Stimulated activated CD8-positive, alpha-beta memory T cell treated with anti-CD3 and anti-CD28 coated beads, Interleukin-4, amount 100 ng/mL, for 24 hours (primary cell): ENCODE measurements at places on chromosomes 13 and 19.

DNA sequence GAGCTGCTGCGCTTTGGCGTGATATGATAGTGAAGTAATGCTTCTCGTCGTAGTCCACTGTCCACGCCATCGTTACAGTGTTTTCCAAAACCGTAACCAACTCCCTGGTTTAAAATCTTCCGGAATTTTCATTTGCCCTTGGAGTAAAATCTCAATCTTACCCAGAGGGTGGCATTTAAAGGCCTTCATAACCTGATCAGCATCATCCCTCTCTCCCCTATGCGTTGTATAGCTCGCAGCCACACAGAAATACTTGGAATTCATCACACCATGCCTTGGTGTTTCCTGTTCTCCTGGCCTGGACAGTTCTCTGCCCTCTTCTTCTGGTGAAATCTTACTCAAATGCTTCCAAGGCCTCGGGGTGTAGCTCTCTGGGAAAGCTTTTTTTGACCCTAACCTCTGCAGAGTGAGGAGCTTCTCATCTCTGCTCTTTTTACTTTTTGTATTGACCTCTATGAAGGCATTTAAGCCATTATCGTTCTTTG lies 839 bp downstream of the MPHOSPH8 start:
- DNase-seq = no peak

GRCh38 chr13:104984296-104984818 lies 1551.1 kb downstream of the EFNB2 start:
- DNase-seq = peak; percentile 15

DNA sequence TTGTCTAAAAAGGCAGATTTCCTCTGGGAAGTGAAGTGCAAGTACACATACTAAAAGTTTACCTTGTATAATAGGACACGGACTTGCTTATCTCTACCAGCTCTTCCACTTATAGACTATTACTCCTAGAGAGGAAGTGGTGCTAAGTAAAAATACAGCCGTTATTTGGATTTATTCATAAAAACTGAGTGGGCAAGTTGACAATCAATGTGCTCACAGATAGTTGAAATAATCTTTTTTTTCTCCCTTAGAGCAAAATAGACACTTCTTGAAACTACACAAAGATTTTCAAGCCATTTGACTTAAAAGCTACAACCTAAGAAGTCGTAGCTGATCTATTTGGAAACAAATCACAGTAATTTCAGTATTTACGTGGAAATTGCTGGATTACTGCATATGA lies 2584.7 kb upstream of the PCDH20 start:
- no peak for DNase-seq

DNA sequence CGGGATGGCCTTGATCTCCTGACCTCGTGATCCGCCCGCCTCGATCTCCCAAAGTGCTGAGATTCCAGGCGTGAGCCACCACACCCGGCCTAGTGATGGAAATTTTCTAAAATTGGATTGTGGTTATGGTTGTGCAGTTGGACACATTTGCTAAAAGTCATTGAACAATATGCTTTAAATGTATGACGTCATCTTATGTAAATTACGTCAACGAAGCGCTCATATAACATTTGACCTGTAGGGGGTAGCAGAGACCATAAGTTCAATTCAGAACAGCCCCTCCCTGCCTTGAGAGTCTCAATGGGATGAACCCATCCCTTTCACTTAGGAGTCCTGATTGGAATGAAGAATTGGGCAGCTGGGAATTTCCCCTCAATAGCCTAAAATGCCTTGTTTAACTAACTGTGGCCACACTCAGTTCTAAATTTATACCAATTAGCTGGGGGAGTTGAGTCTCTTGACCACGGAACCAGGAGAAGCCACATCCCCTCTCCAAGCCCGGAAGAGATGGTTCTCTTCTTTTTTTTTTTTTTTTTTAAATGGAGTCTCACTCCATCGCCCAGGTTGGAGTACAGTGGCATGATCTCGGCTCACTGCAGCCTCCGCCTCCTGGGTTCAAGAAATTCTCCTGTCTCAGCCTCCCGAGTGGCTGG lies 15.2 kb upstream of the TLE6 start:
- no peak for DNase-seq

DNA sequence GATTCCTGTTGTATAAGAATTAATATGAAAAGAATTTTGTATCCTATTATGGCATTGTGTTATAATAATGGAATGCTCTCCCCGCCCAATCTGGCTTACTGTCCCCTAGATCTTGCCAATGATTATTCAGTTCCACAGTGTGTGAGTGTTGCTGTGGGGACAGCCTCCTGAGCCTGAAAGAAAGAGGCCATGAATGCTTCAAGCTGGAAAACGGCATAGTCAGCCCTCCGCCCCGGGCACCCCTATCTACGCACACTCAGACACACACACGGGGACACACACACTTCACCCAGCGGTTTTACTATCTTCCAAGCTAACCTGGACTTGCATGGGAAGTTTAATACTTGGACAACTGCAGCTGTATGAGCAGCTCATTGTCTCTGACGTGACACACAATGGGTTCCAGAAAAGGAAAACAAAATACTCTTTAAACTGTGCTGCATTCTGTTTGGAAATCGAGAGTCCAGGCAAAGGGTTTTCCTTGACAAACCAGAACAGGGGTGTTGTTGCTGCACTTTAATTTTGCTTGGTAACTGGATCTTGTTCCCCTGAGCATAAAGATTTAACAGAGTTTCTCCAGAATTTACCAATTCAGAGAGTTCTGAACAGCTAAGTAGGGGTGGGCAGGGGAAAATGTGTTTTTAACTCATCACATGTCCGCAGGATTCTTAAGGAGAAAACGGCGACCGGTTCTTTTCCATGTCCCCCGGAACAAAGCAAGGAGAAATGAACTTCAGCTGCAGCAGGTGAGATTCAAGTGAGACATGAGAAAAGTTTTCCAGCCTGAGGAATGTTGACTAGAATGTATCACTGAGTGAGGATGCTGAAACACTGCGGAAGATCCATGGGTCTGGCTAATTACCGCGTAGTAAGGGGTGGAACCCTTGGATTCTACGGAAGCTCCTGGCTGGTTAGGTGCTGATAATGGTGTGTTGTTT lies 472.9 kb downstream of the FOXO1 start:
- DNase-seq = no peak

- DNase-seq = no peak
Observed at GRCh38 chr13:99868767-99869166, 102.8 kb downstream of the ZIC5 start.

- no peak for DNase-seq
Observed at GRCh38 chr19:33505148-33505547, 16.4 kb downstream of the PEPD start.

DNA sequence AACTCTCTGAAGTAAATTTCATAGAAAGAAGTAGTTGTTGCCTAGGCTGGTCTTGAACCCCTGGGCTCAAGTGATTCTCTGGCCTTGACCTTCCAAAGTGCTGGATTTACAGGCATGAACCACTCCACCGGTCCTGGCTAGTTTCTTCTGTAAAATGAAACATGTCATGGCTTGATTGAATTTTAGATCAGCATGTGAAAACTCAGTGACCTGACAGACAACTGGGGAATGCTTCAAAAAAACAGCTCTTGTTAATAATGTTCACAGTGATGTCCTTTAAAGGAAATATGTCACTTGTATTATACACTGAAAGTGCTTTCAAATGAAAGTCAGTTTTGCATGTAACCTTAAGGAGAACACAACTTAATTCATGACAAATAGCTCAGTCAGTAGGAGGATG lies 118.2 kb downstream of the KLF5 start:
- no peak for DNase-seq

DNA sequence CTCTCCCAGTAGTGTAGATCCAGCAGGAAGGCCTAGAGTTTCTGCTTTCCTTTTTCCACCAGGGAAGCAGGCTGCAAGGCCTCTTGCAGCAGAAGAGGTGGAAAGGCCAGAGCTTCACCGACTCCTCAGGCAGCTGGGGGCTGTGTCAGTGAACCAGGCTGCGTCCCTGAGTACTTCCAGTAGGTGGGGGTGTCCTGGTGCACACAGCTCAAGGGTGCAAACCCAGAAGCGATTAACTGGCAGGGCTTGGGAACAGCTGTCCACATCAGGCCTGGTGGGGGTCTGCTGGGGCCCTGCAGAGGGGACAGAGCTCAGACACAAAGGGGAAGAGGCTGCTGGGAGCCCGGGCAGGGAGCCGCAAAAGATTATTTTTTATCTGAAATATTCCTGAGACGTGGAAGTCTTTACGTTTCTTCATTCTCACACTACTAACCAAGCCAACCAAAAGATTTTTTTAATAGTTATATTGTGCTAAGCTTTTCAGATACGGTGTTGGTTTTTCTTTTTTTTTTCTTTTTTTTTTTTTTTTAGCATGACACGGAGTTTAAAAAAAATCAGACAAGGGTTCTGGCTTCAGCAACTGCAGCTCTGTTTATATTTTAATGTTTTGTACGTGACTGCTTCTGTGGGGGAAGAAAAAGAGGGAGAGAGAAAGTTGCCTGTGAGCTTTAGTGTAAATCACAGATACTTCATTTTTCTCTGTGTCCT lies 11.0 kb downstream of the TSHZ3 start:
- DNase-seq = no peak

DNA sequence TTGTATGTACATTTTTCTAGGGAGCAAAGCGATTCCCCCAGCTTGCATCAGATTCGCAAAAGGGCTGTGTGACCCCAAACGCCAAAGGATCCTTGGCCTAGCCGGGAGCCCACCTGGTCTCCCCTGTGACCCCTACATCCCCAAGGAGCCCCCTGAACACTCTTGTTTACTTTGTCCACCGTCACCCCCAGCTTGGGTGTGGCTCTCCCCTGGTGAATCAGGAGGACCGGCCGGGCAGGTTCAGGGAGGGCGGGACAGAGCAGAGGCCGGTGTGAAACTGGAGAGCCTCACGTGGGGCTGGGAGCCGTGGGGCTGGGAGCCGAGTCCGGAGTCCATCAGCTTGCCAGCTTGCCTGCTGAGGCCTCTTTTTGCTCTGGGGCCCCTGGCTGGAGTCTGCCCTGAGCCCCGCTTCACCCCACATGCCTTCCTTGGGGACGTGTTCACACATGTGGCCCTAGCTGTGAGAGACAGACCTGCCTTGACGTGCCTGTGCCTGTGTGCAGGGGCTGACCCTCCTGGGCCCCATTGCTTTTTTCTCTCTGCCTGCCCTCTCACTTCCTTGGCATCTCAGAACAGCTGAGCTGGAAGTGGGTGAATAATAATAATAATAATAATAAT lies 2.0 kb downstream of the ITPKC start:
- no peak for DNase-seq

DNA sequence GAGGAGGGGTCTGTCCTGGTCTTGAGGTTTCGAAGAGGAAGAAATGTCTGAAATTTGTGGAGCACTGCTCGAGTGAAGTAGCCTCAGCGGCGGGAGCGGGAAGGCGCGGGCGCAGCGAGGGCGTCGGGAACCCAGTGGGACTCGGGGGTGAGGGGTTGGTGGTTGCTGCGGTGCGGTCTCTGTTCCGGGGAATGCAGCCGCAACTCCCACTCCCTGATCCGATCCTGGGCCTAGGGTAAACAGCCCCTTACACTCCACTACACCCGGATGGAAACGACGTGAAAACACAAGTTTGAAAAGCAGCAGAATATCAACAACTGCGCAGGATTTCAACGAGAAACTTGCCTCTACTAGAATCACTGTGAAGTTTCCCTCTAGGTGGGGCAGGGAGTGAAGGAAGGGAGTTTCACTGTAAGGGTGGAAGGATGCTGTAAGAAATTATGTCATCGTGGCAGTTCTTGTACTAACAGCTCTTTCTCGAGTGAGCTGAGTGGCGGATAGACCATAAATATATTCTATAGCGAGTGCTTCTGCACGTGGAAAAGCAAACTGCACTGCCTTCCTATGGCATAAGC lies 2.0 kb upstream of the KLF12 start:
- no peak for DNase-seq

DNA sequence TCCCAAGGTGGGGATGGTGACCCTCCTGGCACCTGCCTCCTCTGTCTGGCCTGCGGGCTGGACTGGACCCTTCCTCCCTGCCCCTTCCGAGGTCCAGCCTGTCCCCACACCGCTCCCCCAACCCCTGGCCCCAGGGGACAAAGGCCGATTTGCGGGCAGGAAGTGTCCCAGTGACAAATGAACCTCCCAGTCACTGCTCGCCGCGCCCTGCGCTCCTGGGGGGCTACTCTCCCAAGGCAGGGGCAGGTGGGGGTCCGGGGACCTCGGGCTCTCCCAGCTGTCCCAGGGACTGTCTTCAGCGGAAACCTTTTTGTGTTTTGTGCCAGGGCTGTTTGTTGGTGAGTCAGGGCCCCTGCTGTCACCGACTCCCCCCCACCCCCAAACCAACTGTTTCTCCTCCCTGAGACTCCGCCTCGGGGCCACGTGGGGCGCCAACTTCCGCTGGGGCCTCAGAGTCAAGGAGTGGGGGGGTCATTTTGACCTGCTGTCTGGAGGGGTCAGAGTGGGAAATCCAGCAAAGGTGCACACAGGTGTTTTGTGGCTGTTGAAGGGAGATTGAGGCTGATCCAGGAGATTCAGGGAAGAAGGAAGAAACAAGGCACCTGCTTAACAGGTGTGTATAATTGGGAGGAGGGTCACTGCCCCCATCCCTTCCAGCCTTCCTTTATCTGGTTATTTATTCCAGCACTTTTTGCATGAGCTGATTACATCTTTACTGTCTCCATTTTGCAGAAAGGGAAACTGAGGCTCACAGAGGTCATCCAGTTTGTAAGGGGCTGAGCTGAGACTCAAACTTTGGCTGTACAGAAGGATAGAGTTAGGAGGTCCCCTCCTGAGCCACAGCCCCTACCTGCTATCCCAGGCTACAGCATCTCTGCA lies 831 bp downstream of the PGPEP1 start:
- peak; percentile 64 for DNase-seq

GRCh38 chr13:79675931-79676660 lies 195.1 kb downstream of the NDFIP2 start:
- no peak for DNase-seq

- no peak for DNase-seq
Observed at GRCh38 chr19:38170334-38170733, 53.7 kb downstream of the DPF1 start.

GRCh38 chr19:50739132-50739913 lies 16.2 kb downstream of the CLEC11A start:
- DNase-seq = no peak

DNA sequence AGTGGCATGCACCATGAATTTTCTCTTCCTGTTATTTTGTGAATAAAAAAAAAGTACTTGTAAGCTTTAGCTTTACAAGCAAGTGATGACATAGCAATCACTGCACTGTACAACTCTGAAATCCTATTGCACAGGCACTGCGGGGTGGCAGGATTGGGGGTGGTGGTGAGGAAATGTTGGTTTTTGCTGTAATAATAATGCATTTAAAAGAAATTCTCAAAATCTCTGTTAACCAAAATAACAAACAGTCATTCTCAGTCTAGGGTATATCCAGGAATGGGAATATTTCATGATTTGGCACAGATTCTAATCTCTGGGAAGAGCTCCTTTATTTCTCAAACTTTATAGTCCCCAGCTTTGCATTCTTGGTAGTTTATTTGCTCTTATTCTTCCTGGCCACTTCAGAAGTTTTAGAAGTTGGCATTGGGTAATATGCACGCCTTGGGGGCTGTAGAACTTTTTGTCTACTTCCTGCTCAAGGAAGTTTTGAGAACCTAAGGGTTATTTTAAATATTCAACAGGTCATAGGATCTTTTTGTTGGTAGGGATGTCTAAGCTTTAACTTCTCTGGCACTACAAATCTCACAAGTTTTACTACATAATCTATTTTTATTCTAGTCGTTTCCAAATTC lies 353.0 kb upstream of the KLF12 start:
- no peak for DNase-seq

- DNase-seq = no peak
Observed at GRCh38 chr19:9885077-9885552, 50.0 kb downstream of the PIN1 start.
